ENCODE measurements at places on chromosomes 7 and 10.

- no peak for DNase-seq
Measured at GRCh38 chr7:144725070-144725469, 110.8 kb downstream of the TPK1 start.

GRCh38 chr7:37970211-37970610 is 49.8 kb downstream of the EPDR1 start:
- no peak for DNase-seq

DNA sequence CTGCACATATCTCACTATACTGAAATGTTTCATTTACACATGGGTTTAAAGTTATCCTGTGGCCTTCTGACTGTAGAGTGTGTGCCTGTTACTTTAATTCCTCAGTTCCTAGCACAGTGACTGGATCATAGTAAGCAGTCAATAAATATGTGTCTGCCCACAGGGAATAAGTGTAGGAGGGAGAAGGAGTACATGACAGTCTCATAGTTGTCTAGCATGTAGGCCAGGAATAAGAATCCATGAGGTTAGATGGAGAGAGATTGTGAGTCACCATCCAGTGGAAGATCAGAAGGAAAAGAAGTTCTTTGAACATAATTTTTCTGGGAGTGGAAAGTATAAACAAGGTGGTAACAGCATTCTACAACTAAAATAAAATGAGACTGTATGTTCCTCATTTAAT is 36.6 kb upstream of the SEMA3A start:
- DNase-seq = no peak

GRCh38 chr7:28853834-28854749 is 104.0 kb downstream of the TRIL start:
- no peak for DNase-seq

GRCh38 chr10:112383325-112383724 is 9.4 kb downstream of the ACSL5 start:
- no peak for DNase-seq

DNA sequence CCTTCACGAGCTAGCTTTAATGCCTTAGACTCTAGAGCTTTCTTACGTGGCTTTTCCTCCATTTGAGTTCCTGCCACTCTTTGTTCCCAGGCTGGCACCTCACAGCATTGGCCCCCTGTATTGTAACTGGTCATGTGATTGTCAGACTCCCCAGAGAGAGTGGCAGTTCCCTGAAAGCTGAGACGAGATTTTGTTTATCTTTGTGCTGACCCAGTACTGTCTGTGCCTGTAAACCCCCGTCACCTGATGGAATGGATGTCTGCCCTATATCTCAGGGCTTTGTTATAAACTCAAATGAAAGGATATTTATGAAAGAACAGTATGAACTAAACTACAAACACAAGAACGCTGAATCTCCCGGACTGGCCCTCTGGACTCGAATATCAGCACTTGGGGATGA is 13.0 kb downstream of the NOBOX start:
- DNase-seq = no peak

DNA sequence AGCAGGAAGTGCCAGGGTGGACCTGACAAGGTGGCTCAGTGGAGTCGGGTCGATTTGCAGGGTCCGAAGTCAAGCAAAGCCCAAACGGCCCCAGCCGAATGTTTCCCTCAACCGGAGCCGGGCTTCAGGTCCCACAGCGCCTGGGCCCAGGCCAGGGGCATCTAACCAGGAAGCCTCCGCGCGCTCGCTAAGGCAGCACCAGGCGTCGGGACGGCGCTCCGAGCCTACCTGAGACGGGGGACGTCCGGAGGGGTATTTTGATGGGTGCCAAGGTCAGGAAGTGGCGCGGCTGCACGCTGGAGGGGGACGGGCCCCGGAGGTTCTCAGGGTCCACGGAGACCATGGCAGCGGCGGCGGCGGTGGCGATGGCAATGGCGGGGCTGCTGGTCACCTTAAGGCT is 51.5 kb downstream of the TCERG1L start:
- DNase-seq = no peak

GRCh38 chr10:36608251-36608650 is 517.1 kb upstream of the ANKRD30A start:
- no peak for DNase-seq

- peak; percentile 49 for DNase-seq
Measured at GRCh38 chr7:50803359-50804337, 21.0 kb upstream of the GRB10 start.

DNA sequence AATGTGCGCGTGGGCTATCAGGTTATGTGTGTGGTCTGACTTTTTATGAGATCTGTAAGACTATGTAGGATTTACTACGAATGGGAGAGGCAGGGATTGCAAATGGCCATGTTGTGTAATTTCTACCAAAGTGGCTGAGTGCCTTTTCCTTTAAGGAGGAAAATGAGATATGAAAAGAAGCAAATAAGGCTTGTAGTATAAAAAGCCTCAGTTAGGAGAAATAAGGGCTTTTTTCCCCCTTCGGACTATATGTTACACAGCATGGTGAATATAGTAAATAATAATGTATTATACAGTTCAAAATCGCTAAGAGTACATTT is 447 bp upstream of the GPAM start:
- DNase-seq = no peak

GRCh38 chr10:92829042-92829785 is 19.1 kb upstream of the EXOC6 start:
- no peak for DNase-seq

- no peak for DNase-seq
Measured at GRCh38 chr7:123709525-123709924, 39.3 kb downstream of the WASL start.

DNA sequence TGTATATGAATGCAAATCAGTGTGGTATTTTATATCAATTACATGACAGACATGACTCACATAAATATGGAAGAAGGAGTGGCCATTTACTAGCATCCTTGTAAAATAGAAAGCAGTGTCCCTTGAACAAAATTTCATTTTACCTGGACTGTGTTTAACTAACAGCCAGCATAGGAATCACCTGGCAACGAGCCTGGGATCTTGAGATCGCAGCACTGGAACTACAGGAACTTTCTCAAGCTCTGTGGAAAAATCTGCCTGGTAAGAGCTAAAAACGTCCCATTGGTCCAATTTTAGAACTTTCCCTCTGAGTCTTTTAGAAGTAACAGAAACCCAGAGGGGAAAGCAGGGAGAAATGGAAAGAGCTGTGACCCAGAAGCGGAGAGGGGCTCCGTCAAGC is 68.9 kb upstream of the AMPH start:
- no peak for DNase-seq

GRCh38 chr7:64905547-64905946 is 2.5 kb downstream of the ZNF273 start:
- DNase-seq = no peak

DNA sequence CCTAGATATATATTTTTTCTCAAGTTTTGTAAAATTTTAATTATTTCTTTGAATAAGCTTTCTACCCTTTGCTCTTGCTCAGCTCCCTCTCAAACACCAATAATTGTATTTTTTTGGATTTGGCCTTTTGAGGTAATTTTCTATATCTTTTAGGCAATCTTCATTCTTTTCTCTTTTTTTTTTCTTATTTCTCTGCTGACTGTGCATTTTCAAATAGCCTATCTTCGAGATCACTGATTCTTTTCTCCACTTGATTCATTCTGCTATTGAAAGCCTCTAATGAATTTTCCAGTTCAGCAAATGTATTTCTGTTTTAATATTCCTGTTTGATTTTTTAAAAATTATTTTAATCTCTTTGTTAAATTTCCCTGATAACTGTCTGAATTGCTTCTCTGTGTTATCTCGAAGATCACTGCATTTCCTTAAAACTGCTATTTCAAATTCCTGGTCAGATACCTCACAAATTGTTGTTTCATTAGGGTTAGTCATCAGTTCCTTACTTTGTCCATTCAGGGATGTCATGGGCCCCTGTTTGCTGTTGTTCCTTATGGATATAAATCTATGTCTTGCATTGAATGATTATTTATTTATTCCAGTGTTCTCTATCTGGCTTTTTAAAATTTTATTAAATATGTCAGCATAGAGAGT is 100.1 kb upstream of the UNC5B start:
- no peak for DNase-seq

GRCh38 chr10:90777621-90778020 is 80.2 kb downstream of the HTR7 start:
- DNase-seq = no peak

GRCh38 chr7:17586711-17587110 is 288.3 kb downstream of the AHR start:
- no peak for DNase-seq

DNA sequence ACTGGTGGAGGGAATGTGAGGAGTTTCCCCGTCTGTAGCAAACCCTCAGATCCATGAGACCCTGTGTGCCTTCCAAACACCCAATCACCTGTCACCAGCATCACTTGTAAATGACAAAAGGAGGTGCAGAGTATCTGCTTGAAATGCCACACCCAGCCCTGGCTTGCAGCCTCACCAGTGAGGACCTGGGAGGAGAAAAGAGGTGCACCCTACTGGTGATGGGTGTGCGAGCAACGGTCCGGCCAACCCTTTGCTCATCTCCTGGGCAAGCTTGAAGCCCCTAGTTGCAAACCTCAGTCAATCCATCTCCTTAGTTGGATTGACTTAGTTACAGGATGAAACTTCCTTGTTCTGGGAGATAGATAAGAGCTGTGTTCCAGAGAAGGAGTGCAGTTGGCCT is 62.4 kb upstream of the WAPL start:
- DNase-seq = no peak
